ENCODE measurements at places on chromosomes 11 and 22.
A peak's percentile ranks its signal among the peaks of the same experiment; 100 is the strongest.

DNA sequence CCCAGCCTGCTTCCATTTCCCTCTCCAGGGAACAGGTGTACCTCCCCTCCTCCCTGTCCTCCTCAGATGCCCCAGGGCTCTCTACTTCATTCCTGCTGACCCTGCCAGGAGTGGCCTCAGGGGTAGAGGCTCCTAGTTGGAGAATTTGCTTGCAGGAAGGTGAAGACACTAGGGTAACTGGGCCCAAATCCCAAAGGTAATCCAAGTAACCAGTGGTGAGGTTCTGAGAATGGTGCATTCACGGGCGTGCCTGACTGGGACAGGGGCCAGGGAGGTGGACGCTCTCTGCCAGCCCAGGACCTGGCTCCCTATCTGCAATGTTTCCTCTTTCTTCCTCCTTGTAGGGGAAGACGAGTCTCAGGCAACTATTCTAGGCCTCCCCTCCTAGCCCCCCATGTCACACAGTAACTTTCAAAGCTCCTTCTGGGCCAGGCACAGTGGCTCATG lies 2.9 kb downstream of the SLC35C1 start:
- DNase-seq: no peak

DNA sequence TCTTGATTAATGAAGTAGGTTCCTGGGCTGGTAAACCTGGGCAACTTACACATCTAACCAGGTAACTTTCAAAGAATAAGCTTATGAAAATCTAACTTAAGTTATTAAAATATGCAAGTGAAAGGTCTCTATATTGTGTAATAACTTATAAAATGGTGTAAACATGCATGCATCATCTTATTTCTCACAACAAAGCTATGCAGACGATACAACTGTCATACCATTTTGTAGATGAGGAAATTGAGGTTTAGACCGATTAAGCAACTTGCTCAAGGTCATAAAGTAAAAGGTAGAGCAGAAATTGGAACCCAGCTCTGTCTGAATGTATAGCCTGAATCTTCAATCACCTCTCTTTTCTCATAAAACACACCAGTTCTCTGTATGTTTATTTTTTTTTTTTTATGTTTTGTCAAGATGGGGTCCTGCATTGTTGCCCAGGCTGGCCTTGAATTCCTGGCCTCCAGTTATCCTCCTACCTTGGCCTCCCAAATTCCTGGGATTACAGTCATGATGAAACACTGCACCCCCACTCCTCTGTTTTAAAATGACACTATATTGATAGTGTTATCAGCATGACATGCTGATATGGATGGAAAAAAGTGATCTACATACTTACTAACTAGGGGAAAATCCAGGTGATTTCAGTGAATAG lies 109.6 kb downstream of the SGSM3 start:
- no peak for DNase-seq

DNA sequence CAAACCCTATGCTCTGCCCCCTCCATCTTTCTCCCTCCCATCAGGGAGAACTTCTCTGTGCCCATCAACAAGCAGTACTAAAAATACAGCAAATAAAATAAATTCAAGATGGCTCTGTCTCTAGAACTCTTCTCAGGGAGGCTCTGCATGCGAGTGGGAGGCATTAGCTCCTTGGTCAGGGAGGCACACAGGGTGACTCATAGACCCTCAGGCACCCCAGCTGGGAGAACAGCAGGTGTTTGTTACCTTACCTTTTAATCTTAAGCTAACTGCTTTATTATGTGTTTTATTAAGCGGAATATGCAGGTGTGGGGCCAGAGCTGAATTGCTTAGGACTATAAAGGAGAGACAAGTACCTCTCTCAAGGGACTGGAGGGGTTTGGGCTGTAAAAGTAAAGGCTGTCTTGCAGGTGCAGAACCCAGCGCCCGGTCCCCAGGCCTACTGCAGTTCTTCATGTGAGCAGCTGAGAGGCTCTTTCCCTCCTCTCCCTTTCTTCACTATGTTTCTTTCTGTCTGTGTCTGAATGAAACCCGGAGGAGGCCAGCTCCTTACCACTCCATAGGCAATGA lies 20.8 kb downstream of the CSNK2A3 start:
- no peak for DNase-seq

DNA sequence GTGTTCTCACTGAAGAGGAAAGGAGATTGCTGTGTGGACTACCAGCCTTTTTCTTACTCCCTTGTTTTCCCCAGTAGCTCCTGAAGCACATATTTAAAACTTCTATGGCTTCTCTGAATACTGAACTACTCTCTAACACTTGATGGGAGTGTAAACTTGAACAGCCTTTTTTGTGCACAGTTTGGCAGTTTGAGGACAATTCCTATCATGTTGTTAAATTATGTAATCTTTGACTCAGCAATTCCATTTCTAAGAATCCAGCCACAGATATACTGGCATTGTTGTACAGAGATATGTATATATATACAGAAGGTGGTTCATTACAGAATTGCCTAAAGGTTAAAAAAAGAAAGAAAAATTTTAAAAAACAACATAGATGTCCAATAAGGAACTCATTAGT lies 47.1 kb upstream of the EED start:
- no peak for DNase-seq

DNA sequence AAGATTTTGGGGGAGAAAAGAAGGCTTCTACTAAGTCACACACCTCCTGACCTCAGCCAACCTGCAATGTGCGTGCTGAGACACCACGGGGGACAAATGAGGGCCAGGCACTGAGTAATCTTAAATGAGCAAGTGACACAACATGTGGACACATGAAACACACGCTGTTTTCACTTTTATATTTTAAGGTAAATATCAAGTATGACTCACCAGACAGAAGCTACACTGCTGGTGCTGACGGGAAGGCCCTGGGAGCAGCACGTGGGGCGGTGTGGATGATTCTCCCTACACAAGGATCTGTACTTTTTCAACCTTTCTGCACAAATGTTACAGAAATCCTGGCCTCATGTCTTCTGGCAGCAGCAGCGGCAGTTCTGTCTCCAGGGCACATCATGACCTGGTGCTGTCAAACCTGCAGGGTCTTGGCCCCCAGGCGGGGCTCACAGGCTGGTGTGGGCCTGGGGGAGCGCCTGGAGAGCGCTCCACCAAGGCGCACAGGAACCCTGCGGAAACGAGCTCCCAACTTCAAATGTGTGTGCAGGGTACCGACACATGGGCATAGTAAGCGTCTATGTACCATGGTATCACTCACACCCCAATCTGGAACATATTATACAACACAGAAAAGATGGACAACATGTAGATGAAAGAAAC lies 61.7 kb downstream of the DGCR2 start:
- DNase-seq: no peak

DNA sequence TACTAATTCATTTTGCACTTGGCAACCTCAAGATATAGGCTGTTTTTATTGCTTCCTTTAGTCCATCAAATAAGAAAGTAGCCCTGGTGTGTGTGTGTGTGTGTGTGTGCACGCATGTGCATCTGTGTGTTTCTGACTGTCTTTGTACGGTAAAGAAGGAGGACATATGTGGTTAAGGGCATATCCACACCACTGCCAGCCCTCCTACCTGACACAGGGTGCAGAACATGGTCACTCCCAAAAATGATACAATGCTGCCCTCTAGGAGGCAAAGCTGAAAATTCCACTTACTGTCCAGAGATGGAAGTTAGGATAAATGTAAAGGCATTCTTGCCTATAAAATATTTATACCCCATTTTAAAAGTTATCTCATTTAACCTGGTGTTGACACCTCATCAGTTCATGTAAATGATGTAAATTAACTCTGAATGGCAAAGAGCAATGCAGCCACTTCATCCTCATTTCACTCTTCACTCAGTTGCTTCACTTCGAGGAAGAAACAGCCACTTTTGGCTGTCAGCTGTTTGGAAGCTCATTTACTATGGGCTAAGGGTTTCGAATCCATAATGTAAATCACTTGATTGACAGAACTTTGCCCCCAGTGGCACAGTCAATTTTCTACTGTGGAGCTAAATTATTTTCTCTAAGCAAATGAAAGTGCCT lies 83.1 kb upstream of the MTNR1B start:
- DNase-seq: peak; percentile 13
